Caudate nucleus (tissue), 63 donors: ENCODE measurements at places on chromosomes 3 and 15.

DNA sequence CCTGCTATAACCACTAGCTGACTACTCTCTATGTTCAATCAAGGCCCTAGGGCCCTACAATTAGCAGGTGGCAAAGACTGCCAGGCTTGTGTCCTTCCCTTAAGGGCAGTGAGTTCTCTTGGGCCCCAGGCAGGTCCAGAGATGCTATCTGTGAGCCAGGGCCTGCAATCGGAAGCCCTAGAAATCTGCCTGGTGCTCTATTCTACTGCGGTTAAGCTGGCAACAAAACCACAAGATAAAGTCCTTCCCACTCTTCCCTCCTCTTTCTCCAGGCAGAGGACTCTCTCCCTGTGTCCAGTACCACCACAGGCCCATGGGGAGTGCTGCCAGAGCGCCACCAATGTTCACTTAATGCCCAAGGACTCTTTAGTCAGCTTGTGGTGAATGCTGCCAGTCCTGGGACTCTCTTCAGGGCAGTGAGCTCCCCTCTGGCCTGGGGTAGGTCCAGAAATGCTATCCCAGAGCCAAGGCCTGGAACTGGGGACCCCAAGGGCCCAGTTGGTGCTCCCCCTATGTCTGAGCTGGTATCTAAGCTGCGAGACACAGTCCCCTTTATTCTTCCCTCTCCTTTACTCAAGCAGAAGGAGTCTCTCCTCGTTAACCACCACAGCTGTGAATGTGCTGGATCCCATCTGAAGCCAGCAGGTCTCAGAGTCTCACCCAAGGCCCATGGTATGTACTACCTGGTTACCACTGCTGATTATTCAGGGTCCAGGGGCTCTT, 34.7 kb downstream of the XXYLT1 start:
- DNase-seq = no peak

DNA sequence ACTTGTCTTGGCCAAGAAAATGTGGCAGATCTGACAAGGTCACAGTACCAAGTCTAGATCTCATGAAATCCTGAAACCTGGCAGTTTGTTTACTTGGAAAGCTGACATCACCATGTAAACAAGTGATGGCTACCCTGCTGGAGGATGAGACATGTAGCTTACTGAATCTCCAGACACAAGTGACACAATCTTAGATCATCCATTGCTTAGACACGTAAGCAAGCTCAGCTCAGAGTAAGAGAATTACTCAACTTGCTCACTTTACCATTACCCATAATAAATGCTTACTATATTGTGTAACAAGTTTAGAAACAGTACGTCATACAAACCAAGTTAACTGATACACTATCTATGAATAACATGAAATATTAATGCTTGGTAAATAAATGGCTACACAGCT, 263.8 kb downstream of the TBC1D5 start:
- no peak for DNase-seq

DNA sequence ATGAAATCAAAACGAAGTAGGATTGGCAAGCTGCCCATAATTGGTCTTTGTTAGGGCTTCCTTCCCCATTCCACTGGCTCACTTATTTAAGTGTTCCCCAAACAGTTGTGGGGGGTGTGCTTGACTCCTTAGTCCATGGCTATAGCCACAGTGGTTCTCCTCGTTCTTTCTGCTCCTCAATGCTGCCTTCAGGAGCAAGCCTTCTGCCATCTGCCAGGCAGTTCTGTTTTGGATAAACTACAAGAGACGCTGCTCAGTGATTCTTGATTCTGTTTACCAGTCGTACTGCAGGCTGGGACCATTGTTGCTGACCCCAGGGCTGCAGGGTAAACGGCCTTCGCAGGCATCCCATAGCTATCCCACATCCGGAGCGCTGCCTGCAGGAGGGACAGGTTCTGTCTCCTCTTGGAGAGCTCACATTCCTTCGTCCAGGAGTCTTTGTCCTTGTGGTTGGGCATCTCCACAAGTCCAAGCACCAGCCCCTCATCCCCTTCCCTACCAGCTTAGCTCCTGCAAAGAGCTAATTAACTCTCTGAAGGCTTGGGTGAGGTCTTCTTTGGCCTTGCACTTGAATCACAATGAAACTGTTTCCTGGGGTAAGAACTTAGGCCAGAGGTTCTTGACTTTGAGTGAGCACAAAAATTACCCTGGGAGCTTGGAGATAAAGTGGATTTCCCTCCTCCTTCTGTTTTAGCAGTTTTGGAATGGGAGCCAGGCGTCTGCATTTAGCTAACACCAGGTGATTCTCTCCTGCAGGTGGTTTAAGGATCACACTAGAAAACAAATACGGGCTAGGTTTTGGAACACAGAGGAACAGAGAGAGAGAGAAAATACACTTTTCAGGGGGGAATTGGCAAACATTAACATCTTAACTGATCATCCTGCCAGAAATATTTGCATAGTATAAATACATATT, 114.9 kb downstream of the SV2B start:
- no peak for DNase-seq

DNA sequence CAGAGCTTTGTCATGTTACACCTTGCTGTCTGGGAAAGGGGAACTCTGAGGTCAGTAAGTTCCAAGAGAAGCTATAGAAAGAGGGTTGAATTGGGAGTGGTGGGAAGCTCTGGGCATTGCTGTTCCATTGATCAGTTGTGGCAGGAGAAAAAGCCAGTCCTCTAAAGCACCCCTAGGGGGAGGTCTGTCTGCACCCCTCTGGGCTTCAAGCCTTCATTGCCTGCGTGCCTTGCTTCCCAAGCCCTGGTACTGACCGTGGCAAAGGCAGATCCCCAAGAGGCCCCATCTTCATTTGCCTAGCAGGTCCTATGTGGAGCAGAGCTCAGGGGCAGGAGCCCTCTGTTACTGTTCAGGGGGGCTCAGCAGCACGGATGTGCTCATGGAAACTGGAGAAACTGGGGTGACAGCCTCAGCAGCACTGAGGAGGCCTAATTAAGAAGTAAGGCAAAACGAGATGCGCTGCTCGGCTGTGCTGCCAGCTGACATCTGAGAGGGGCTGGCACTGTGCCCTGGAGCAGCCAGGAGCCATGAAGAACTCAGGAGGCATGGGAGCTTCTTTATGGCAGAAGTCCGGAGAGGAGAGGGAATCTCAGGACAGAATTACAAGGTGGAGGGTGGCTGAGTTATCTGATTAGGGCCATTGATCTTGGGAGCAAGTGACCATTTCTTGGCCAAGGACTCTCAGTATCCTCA, 270.9 kb downstream of the RPLP1 start:
- no peak for DNase-seq

- DNase-seq = peak; percentile 91
These were observed at the start of gene STXBP5L for GRCh38 chr3:120908030-120908794. Gene STXBP5L, plus strand, starts transcription at chr3:120908205. Its CDS starts 1,374 bp downstream, at chr3:120909579.

DNA sequence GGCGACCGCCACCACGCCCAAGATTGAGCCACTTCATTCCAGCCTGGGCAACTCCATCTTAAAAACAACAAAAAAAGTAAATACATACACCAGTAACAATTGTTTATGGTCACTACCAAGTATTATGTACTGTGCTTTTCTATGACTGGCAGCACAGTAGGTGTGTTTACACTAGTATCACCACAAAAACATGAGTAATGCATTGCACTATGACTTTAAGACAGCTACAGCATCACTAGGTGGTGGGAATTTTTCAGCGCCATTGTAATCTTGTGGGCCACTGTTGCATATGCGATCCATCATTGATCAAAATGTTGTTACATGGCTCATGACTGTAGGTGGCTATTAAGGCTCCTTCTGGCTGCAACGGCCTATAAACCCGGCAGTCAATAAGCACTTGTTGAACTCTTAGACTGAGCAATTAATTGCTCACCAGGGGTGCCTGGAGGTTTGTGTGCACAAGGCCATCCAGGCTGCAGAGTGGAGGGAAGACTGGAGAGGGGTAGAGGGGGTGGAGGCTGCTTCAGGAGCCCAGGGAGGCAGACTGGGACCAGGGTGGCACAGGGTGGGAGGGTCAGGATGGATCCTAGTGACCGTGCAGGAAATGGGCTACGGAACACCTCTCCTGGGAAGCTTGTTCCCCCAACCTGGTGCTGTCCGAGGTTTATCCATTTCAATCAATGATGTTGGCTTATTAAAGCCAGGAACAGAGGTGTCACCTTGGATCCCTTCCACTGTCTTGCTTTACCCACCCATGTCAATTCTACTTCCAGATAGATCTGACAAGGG, 17.9 kb upstream of the COPG1 start:
- no peak for DNase-seq

DNA sequence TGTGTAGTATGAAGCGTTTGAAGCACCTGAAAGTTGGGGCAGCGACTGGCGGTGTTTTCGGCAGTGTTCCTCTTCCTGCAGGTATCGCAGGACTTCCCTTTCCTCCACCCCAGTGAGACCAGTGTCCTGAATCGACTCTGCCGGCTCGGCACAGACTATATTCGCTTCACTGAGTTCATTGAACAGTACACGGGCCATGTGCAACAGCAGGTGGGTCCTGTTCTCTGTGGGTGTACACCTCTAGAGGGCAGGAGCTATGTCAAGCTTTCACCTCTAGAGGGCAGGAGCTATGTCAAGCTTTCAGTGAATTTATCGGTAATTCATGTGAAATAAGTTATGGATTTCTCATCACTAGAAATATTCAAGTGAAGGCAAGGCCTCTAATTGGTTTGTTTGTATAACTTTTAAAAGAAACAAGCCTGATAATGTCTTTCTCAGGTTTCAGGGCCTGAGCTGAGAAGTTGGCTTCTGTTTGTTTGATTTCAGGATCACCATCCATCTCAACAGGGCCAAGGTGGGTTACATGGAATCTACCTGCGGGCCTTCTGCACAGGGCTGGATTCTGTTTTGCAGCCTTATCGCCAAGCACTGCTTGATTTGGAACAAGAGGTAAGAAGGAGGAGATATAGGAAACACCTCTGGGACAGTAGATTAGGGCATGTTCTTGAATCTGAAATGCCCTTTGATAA, 5.3 kb downstream of the TUBGCP4 start:
- DNase-seq = no peak

GRCh38 chr3:7978087-7978422, 523.6 kb upstream of the LMCD1 start:
- DNase-seq = peak; percentile 45

- no peak for DNase-seq
These were observed 367 bp downstream of the OR4F6 start for GRCh38 chr15:101803676-101804075.
